Panc1 (cell line): ENCODE measurements at places on chromosomes 12 and 14.

DNA sequence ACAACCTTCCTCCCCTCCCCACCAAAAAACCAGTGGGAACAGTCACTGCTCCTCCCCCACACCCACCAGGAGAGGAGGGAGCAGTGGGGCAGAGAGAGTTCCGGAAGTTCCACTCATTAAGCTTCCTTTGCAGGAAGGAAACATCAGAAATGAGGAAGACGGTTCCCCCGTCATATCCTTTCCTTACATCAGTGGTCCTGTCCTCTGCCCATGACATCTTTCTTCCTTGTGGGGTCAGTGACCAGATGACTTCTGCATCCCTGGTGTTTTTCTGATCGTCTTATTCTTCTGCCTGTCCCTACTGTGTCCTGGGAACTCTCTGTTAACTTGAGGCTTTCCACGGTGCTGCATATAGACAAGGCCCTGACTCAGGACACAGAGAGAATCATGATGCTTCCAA is 40.8 kb upstream of the SPTLC2 start:
- no peak for DNase-seq

- no peak for DNase-seq
These were observed 58.6 kb downstream of the KCNA5 start for GRCh38 chr12:5102261-5102789.

GRCh38 chr12:59763835-59764234 is 168.0 kb downstream of the SLC16A7 start:
- DNase-seq, result no peak

DNA sequence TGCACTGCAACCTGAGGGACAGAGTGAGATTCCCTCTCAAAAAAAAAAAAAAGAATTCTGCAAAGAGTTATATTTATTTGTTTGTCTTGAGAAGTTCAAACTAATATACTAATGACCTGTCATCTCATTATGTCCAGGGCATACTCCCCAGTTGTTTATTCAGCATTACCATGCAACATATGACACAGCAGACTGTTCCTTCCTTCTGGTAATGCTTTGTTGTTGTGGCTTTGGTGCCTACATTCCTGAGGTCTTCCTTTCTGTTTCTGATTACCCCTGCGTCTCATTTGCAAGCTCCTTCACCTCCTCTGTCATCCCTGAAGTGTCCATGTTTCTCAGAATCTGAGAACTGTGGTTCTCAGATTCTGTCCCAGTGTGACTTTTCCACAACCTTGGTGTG is 55.3 kb downstream of the DERA start:
- DNase-seq, result no peak

GRCh38 chr14:37588956-37589714 is 5.9 kb downstream of the FOXA1 start:
- DNase-seq, result no peak

GRCh38 chr12:65756956-65757511 is 67.2 kb upstream of the HMGA2 start:
- no peak for DNase-seq

- DNase-seq, result no peak
These were observed 21.2 kb downstream of the TAS2R50 start for GRCh38 chr12:10965476-10965875.

DNA sequence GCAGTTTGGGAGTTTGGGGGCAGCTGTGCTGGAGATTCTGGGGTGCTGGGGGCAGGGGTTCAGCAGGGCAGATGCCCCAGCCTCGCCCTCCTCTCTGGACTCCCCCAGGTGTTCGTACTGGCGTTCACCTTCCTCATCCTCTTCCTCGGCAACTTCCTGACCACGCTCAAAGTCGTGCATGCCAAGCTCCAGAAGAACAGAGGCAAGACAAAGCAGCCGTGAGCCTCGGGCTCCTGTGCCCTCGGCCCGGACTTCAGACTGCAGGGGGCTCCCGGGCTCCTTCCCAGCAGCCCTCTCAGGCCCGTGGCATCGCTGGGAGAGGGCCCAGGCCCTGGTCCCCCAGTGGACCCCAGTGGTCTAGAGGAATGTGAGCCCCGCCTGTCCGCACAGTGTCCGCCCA is 18.0 kb downstream of the RHOF start:
- no peak for DNase-seq
